Breast epithelium (tissue), 4 donors: ENCODE measurements at places on chromosomes 5 and 9.

DNA sequence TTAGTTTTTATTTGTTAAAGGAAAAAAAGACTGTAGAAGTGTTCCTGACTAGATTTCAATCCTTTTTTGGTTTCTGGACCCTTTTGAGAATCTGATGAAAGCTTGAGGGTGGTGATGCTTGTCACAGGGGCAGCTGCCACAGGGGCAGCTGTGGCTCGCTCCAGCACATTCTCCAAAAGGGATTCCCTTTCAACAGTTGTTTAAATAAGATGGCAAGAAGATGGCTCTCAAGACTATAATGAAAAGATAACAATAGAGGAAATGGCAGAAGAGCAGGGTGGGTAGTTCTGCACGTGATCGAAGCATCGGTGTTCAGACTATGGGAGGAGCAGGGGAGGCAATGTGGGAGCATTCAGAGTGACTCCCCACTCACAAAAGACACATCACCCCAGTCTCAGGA is 46.5 kb upstream of the TNFAIP8 start:
- DNase-seq, result no peak

GRCh38 chr5:15013654-15014463 is 142.3 kb upstream of the ANKH start:
- no peak for DNase-seq

- DNase-seq, result no peak
Measured at GRCh38 chr9:7085357-7085756, 327.6 kb downstream of the KDM4C start.

DNA sequence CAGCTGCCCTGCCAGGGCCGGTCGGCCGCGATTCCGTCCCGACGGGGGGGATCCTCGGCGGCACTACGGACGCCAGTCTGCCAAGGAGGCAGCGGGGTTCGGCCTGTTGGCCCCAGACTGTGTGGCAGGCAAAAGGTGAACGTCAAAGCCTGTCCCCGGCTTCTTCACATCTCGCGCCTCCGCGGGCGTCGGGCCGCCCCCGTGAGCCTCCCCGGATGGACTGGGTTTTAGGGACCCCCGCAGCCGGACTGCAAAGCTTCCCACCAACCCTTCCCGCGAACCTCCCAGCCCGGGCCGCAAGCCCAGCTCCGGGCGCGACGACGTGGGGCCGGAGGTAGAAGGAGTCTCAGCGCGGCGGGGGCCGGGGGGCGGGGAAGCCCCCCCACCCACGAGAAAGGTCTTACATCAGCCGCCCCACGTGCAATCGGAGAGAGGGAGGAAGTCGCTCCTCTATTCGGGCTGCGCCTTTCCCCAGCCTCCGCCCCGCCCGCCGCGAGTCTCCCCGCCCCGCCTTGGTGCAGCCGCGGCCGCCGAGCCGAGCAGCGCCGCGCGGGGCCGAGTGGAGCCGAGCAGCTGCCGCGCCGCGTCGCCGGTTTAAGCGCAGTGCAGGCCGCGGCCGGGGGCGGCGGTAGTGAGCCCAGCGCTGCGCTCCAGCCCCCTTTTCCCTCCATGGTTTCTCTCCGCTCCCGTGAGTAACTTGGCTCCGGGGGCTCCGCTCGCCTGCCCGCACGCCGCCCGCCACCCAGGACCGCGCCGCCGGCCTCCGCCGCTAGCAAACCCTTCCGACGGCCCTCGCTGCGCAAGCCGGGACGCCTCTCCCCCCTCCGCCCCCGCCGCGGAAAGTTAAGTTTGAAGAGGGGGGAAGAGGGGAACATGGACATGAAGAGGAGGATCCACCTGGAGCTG is at the start of gene ANP32B:
Gene ANP32B (plus strand): TSS at position 659 of the 906 bp plus-strand sequence. CDS start 215 bp downstream, at position 874.
- peak; percentile 88 for DNase-seq

DNA sequence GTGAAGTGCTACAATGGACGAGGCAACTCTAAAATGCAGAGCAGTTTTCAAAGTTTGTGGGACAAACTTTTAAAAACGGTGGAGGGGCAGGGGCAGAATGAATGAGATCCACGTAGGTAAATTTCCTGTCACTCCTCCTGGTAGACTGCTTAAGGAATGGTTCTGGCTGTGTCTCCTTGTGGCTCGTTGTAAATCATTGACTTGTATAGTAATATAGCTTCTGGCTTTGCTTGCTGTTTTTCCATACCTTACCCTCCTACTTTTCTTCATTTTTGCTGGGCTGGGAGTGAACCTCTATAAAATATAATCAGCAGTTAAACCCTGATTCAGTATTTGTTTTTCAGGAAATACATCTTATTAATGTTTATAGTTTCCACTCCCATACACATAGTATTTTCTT is 235.7 kb downstream of the TUSC1 start:
- DNase-seq, result no peak

DNA sequence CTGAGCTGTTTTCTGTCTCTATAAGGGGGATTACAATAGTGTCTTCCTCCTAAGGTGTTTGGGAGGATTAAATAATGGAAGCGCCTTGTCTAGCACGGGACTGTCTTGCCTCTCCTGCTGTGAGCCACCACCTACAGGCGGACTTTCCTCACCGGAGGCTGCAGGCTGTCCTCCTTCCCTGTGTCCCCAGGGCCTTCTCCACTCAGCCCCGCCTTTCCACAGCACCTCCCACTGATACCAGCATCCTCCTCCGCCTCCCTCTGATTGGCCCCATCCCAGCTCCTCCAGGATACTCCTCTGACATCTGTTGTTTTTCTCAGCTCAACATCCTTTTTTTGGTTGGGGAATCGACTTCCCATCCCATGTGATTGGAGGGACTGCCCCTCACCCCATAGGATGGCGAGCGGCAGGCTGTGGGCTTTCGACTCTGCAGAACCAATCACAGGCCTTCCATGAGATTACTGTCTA is 851 bp upstream of the ZDHHC12 start:
- DNase-seq, result peak; percentile 51

DNA sequence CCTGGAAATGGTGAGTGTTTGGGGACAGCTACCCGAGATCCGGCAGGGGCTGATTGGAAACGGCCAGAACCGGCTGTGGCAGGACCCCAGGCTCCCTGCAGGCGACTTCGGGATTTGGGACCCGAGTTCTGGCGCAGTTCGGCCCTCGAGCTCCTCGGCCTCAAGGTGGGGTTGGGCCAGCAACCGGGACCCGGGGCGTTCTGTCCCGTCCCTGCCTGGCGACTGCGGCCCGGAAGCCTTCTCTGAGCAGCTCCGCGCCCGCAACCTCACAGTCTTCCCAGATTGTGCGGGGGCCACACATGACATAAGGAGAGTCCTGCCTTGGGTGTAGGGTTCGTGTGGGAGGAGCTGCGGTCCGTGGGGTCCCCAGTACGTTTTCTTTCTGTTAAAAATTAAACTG is 23.2 kb upstream of the NEURL1B start:
- no peak for DNase-seq

- DNase-seq, result no peak
Measured at GRCh38 chr5:133034064-133034463, 7.7 kb upstream of the ZCCHC10 start.
